Activated CD8-positive, alpha-beta memory T cell treated with anti-CD3 and anti-CD28 coated beads, Interleukin-2, amount 10 ng/mL, durations not matched to agents 7 days and 5 days (primary cell): ENCODE measurements at places on chromosomes 3 and 15. TPM values are rescaled to one million over a fixed set of nuclear protein-coding genes. Genes with fewer than 3 reads are reported as not detected.

ST8SIA2 gene
- total RNA-seq: not detected

ADPRH gene
- total RNA-seq: 6.1 TPM

UROC1 gene
- total RNA-seq: not detected

GABRA5 gene
- total RNA-seq: not detected

GRCh38 chr3:54146506-54147239, 24.3 kb downstream of the CACNA2D3 start:
- DNase-seq: no peak
